ENCODE measurements at places on chromosomes 16 and 17.

- no peak for DNase-seq
Measured at GRCh38 chr17:79883202-79883601, 44.0 kb upstream of the CBX4 start.

DNA sequence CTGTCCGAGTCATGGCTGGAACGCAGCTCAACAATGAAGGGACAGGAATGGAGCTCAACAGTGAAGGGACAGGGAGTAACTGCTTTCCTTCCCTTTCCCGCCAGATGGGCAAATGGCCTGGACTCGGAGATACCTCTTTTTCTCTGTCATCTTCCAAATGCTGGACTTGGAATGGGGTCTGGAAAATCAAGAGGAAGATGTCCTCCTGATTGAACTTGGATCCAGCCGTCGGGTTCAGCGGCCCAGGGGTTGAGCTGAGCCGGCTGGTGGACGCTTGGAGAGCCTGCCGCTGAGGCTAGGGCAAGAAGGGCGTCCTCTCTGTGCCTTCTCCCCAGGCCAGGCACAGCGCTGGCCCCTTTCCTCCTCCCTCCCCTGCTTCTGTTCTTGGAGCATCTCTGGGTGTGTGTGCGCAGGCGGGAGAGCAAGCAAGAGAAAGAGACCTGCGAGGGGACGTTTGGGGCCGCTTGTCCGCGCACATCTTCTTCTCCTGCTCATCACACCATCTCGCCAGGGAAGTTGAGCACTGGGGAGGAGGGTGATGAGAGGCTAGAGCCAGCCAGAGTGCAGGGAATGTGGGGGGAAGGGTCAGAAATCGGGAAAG lies 6.6 kb downstream of the NEUROD2 start:
- DNase-seq = no peak

GRCh38 chr17:6713918-6714271 lies 726 bp upstream of the SLC13A5 start:
- no peak for DNase-seq

- no peak for DNase-seq
Measured at GRCh38 chr16:87129771-87130170, 187.4 kb downstream of the C16orf95 start.

DNA sequence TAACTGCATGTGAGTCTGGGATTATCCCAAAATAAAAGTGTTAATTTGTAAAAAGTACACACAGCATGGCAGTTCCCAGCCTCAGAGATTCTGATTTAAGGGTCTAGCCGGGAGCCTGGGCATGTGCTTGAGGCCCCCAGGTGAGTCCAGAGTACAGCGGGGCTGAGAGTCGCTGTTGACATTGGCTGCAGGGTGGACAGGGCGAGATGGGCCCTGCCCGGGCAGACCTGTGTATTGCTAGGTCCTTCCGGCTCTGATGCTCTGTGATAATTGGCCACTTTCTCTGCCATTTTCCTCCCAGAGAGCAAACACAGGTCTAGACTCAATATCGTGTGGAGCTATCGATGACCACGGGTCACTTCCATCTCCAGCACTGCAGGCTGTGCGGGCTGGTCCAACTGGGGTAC lies 73.6 kb downstream of the ABCC6 start:
- no peak for DNase-seq

DNA sequence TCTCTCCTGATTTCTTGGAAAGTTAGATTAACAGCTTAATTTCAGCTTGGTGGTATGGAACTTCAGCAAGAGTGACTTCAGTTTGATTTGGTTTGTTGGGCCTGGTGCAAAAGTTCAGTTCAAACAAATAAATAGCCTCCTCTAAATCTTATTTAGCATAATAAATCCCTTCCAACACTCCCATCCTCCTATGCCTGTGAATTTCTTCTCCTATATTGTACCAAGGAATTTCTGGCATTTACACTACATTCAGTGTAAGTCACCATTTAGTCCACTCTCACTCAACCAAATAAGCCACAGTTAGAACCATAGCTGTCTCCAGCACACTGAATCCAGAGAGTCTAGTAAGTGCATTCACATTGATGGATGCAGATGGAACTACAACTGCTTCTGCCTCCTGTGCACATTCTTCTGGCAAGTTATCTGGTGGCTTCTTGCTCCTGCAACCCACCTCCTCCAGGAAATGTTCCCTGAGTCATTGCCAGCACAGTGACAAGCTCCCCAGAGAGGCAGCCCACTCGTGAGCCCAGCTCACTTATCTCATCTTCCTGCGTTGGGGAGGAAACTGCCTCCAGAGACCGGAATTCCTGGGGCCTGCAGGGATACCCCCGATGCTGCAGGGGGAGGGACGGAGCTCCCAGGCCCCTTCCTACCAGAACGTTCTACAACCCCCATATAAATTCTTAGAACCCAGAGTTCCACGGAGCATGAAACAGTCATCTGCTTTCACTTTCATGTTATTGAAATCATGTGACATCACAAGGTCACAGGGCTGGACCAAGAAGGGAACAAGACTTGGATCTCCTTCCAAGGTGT lies 318.3 kb downstream of the PHKB start:
- DNase-seq = no peak

DNA sequence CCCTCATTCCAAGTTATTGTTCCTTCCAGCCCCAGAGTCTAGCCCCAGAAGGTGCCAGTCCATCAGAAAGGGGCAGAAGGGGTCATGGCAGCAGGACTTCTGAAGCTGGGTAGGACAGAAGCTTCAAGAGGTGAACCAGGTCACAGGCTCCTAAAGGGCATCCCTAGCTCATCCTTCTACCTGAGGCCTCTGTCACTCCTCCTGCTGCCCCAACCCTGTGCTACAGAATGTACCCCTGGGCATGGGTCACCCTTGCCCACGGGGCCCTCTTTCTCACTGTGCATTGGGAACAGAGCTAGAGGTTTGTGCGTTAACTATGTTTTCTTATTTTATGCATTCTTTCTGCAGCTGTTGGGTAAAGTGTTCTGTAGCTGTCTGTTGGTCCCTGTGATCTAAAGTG lies 46.5 kb downstream of the DNAH17 start:
- DNase-seq = no peak

- peak; percentile 34 for DNase-seq
Measured at GRCh38 chr16:81730090-81731051, 48.7 kb upstream of the PLCG2 start.

- no peak for DNase-seq
Measured at GRCh38 chr17:17035920-17036523, 6.2 kb upstream of the MPRIP start.

DNA sequence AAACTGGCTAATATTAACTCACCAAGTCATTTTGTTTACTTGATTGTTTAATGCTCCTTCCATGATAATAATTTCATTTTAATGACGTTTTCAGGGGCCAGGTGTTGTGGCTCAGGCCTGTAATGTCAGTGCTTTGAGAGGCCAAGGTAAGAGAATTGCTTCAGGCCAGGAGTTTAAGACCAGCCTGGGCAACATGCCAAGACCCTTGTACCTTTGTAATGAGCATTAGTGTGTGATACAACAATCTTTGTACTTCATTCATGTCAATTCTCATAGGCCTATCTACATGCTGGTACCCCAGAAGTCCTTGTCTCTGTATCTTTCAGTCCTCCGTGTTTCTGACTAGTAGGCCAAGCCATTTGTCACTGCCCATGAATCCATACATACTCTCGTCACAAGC lies 296.9 kb downstream of the ZFHX3 start:
- no peak for DNase-seq

- no peak for DNase-seq
Measured at GRCh38 chr16:30340621-30341020, 14.5 kb downstream of the CD2BP2 start.

DNA sequence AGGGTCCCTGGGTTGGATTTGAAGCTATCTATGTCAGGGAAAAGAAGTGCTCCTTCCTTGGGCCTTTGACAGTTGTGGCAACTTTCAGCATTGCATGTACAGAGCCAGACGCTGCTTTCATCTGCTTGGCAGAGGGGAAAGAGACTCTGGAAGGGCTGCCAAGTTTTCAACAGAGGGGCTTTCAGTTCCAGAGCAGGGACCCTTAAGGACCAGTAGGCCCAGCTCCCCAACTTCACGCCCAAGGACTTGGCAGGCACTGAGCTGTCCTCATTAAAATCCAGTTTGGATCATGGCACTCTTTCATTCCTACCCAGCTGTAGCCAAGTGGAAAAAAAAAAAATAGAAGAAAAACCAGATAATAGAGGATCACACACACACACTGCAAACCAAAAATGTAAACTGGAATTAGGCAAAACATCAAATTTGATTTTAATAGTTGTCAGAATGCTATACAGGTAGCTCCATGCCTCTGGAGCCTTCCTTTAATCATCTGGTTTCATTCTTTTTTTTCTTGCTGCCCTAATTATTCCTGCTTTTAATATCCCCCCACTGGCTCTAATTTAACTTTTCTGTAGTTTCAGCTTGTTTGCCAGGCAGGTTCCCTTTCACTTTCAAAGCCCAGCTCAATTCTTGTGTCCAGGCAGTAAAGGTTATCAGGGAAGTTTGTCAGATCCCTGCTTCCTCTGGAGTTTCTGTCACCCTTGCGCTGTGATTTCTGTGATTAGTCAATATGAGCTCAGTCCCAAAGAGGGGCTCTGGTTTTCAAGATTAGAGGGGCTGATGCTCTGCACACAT lies 702.6 kb upstream of the CDH8 start:
- DNase-seq = no peak

- no peak for DNase-seq
Measured at GRCh38 chr16:81143921-81144471, 47.8 kb upstream of the GCSH start.

GRCh38 chr17:7380321-7380720 lies 568 bp upstream of the TNK1 start:
- no peak for DNase-seq

DNA sequence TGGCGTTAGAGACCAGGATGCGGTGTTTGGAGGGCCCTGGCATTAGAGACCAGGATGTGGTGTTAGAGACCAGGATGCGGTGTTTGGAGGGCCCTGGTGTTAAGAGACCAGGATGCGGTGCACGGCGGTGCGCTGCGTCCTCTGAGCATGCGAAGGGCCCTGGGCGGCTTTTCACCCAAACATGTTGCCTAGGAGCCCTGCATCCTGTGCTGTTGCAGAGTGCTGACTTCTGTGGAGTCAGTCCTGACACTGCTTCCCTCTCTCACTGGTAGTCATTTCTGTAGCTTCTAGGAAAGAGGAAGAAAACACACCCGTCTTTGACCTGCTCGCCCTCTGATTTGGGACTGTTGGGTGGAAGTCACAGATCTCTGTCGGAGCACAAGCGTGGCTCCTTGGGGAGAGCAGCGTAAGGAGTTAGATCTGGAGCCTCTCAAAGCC lies 141.2 kb downstream of the LAT start:
- DNase-seq = no peak

- DNase-seq = no peak
Measured at GRCh38 chr17:15083225-15083624, 181.9 kb downstream of the PMP22 start.

DNA sequence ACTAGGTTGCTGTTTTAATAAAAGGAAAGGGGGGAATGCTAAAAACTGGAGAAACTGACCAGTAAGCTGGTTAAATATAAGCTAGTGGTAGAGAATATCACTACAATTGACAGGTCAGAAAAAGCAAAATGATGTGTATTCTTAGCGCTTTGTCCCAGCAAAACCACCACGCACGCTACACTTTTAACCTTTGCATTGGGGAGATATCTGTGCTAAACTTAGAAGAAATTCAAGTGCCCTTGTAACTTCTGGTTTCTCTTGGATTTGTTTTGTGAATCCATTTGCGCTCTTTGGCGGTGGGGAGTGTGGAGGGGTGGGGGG lies 1.4 kb downstream of the GAN start:
- DNase-seq = no peak

DNA sequence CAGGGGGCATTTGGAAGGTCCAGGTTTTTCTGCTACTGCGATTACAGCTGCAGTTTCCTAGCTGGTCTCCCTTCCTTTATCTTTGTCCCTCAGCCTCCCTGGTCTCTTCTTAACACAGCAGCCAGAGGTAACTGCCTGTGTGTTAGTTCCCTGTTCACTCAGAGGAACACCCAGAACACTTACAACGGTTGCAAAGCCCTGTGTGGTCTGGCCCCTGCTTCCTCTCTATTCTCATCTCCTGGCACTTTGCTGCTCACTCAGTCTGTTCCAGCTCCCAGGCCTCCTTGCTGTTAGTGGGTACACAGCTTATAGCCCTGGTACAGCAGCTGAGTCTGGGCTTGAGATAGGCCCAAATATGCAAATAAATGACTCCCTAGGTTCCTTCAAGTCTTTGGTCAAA lies 16.4 kb downstream of the NTN1 start:
- DNase-seq = no peak

GRCh38 chr17:38720941-38721340 lies 9.2 kb upstream of the CISD3 start:
- DNase-seq = no peak

DNA sequence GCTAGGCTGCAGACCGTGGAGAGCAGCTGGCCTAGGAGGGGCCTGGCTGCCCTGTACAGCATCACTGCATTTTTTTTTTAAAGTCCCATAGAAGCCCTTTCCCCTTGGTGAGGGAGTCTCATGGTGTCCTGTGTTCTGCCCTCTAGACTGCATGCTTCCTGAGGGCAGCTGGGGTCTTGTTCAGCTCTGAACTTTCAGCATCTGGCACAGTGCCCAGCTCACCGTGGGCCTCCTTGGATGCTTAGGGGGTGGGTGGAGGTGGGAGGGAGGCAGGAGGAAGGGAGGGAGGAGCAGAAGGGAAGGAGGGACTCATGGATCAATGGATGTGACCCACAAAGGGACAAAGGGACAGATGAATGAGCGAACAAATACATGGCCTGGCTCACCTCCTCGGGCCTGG lies 63.4 kb upstream of the TMEM97 start:
- DNase-seq = no peak

DNA sequence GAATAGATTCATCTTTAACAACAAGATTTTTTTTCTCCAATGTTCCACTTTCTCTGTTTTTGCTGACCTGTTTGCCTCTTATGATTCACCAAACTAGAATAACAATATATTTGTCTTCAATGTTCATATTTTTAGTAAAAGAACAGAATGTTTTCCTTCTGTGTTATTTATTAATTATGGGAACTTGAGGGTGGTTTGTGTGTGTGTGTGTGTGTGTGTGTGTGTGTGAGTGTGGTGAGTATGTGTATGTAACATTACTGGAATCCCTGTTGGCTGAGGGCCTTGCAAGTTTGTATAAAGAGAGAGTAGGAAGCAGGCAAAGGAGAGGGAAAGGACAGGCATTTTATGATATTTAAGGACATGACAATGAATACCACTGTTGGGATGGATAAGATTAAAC lies 13.8 kb downstream of the STXBP4 start:
- no peak for DNase-seq

DNA sequence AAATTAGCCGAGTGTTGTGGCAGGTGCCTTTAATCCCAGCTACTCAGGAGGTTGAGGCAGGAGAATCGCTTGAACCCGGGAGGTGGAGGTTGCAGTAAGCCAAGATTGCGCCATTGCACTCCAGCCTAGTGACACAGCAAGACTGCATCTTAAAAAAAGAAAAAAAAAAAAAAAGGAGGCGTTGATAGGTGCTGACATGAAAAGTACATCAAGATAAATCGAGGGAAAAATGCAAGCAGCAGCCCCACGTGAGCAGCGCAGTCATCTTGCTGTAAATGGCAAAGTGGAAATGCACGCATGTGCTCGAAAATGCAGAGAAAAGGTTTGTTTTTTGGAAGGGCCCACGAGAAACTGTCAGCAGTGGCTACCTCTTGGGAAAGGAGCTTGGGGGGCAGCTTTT lies 20.9 kb downstream of the MXRA7 start:
- no peak for DNase-seq
